ENCODE measurements at places on chromosomes 11 and 22. TPM values are rescaled to one million over a fixed set of nuclear protein-coding genes. Genes with fewer than 3 reads are reported as not detected.
A peak's percentile ranks its signal among the peaks of the same experiment; 100 is the strongest.

DNA sequence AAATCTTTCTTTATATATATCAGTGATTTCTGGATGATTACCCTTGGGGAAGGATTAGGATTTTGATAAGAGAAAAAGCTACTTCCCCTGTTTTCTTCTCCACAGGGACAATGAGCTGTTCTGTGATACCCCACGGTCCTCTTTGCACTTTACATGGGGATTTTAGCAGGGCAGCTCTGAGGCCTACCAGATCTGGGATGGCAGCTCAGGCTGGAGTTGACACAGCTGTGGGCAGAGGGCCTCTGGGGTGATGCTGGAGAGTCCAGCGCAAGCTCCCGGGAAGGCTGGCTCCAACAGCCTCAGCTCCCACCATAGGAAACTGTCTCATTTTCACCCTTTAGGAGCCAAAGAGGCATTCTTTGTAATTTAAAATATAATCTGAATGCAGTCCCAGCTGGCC is 383.8 kb upstream of the NARS2 start:
- DNase-seq, result no peak

GRCh38 chr11:117547946-117548345 is 220.3 kb downstream of the CEP164 start:
- no peak for DNase-seq

DNA sequence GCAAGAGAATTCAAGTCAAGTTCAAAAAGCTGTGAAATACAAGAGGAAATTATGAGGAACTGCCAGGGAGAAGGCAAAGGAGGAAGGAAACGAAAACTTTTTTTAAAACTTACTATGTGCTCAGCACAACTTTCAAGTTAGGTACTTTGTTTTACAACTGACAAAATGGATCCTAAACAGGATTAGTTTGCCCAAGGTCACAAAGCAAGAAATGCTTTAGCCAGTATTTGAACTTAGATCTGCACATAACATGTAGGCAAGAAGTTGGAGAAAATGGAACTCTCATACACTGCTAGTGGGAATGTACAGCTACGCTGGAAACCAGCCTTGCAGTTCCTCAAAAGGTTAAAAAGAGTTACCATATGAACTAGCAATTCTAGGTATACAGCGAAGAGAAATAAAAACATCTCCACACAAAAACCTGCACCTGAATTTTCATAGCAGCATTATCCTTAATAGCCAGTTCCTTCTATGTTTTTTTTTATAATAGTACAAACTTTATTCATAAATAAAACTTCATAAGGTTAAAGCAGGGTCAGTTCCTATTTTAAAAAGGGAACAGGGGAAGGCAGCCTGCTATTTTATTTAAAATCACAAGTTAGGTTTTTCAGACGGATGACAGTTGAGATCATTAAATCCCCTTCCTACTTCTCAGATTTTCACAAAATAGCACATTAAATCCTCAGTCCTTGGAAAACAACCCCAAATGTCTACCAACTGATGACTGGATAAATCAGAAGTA is 19.2 kb downstream of the DDX6 start:
- DNase-seq, result no peak

DNA sequence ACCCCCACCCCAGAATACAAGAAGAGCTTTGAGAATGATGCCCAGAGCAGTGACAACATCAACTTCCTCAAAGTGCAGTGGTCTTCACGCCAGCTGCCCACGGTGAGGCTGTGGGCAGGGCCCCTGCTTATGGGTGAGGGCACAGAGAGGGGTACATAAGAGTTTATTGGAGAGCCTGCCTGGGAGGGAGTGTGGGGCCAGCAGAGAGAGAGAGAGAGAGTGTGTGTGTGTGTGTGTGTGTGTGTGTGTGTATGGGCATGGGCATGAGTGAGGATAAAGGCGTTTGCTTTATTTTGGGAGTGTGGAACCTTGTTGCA is 9.5 kb downstream of the PHOX2A start:
- no peak for DNase-seq

DNA sequence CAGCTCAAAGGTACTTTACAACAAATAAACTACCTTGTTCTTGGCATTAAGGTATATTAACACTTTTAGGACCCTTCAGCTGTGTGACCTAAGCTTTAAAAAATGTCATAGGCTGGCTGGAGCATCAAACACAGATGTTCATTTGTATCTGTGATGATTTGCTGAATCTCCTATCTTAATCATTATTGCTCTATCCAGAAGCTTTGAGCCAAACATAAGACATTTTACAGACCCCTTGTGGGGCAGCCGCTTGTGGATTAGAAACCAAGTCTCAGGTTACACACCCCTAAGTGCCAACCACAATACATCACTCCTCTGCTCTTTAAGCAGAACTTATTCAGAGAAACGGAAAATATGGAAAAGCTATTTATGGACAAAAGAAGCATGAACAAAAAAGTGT is 394.2 kb upstream of the CCDC90B start:
- no peak for DNase-seq

GRCh38 chr22:48670731-48671130 is 1156.9 kb downstream of the BRD1 start:
- no peak for DNase-seq

- DNase-seq, result no peak
These were observed 632.6 kb upstream of the KIRREL3 start for GRCh38 chr11:127632976-127633680.

- DNase-seq, result peak; percentile 57
These were observed 25.6 kb upstream of the SUSD2 start for GRCh38 chr22:24155627-24156140.

DNA sequence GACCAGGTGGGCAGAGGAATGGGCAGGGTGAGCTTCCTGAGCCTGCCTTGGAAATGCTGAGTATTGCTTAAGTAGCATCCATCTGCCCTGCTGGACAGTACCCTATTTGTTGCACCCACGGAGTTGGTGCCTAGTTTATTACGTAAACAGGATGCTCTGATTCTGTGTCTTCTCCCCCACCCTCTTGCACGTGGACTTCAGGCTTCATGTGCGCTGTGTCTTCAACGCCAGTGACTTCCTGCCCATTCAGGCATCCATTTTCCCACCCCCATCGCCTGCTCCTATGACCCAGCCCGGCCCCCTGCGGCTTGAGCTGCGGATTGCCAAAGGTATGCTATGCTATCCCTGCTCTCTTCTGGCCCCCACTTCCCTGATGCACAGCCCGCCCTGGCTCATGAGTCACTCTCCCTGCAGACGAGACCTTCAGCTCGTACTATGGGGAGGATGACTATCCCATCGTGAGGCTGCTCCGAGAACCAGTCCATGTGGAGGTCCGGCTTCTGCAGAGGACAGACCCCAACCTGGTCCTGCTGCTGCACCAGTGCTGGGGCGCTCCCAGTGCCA is 5.7 kb downstream of the ZP1 start:
- no peak for DNase-seq

DNA sequence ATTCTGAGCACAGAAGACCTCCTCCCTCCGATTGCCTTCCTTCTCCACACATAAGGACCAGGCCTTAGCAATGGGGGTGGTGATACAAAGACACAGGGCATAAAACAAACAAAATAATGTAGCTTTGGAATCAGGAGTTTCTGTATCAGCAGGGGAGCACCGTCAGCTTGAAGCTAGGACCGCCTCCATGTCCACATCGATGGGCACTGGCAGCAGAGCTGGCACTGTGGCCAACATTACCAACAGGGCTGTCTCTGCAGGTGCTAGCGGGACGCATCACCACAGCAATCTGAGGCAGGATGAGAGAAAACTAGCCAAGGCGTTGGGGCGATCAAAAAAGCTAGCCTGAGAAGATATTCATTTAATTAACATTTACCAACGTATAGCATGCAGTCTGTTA is 201.4 kb downstream of the MAML2 start:
- DNase-seq, result no peak

- no peak for DNase-seq
These were observed 131.2 kb downstream of the BUD13 start for GRCh38 chr11:116641561-116642045.

DNA sequence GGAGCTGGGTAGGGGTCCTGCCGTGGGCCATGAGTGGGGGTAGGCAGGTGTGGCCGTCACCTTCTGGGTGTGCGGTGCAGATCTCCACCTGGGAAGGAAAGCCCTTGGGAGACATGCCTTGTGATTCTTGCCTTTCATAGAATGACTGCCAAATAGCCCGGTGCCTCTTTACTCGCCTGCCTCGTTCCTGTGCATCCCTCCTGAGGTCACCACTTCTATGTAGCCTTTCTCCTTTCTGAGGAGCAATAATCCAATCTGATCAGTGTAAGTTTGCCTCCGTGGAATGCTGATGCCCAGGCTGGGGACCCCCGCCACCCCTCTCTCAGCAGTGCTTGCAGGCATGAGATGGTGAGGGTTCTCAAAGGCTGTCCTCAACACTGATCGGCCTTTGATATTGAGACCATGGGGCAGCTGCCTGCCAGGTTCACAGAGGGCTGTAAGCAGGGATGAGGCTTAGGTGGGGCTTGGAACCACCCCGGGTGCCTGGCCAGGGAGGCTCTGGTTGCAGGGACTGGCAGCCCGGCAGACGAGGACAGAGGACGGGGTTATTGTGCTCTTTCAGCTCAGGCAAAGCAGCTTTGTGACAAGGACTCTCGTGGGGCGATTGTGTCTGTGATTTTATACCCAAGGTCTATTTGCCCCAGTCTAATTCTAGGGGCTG is 86.1 kb upstream of the WNT7B start:
- DNase-seq, result no peak

- no peak for DNase-seq
These were observed 898 bp downstream of the ZNF215 start for GRCh38 chr11:6927030-6927617.

GRCh38 chr11:130832566-130833425 is 83.5 kb downstream of the SNX19 start:
- DNase-seq, result no peak

- no peak for DNase-seq
These were observed 66.9 kb downstream of the ARFGAP2 start for GRCh38 chr11:47109727-47110246.

DNA sequence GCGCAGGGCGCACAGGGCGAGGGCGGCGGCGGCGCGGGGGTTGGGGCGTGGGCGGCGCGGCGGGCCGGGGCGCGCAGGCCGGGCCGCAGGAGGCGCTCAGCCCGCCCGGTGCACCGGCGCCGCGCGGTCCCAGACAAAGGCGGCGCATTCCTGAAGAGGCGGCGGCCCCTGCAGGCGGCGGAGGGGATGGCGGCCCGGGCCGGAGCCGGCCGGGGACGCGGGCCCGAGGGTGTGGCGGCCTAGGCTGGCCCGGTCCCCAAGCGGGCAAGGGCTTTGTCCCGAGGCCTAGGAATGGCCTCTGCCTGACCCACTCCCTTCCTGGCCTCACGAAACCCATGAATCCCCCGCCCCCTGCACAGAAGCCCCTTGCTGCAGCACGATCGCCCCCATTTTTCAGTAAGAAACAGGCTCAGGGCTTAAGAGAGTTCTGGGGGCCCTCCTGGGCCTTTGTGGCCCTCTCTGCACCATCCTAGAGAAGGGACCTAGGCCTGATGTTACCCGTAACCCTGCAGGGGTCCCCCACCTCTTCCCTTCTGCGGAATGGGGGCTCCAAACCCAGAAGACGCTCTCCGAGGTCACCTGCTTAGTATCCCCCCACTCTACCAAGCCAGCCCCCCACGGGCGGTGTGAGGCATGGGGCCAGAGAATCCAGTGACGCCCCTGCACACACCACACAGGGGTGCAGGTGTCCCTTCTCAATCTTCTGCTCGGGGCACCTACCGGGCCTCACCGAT is at the start of gene RTN4R:
Gene RTN4R (minus strand): TSS at position 40 of the 734 bp plus-strand sequence. CDS start 226 bp downstream, outside the sequence.
- DNase-seq, result peak; percentile 52

GRCh38 chr22:40966726-40967085 is 15.5 kb downstream of the RBX1 start:
- no peak for DNase-seq

- no peak for DNase-seq
These were observed 67.4 kb downstream of the ENDOD1 start for GRCh38 chr11:95156916-95157541.

GRCh38 chr11:67464411-67465188 is 4.5 kb downstream of the TMEM134 start:
- DNase-seq, result peak; percentile 92

DNA sequence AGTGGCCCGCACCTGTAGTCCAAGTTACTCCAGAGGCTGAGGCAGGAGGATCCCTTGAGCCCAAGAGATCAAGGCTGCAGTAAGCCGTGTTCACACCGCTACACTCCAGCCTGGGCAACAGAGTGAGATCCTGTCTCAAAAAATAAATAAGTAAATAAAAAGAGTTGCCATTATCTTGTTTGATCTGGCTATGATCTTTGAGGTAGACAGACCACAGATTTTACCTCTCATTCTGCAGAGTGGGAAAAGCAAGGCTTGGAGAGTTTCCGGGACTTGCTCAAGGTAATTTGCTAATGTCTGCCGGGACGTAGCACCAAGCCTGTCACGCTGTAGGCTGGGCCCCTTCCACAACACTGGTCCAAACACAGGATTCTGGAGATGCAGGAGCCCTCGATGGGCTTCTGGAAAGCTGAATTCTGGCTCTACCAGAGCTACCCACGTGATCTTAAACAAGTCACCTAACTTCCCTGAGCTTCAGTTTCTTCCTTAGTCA is 6.8 kb downstream of the GRAP2 start:
- peak; percentile 51 for DNase-seq

- DNase-seq, result no peak
These were observed 109.7 kb upstream of the CTSC start for GRCh38 chr11:88447281-88447680.

DNA sequence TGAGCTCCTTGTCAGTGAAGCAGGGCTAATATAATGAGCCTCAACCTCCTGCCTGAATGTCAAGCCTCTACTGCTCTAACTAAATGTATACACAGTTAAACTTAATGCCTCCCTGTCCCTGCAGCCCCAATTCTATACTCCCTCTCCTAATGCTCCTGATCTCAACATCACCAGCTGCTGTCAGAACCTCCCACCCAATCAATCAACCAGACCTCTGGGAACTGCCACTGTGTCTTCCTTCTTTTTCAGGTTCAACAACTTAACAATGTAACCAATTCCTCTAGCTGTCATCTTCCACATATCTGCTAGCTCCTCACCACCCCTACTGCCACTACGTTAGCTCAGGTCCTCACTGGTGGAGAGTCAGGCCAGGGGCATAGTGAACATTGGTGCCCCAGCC is 339.8 kb upstream of the NARS2 start:
- no peak for DNase-seq

The OR5M10 gene
- polyA plus RNA-seq, result not detected

The OTOG gene
- not detected for polyA plus RNA-seq

The PIH1D2 gene
- polyA plus RNA-seq, result not detected

The ART5 gene
- not detected for polyA plus RNA-seq

The MRGPRE gene
- not detected for polyA plus RNA-seq

The CTSC gene
- polyA plus RNA-seq, result 161 TPM

The ASCL2 gene
- polyA plus RNA-seq, result 0.57 TPM

The TSPAN18 gene
- 48.6 TPM for polyA plus RNA-seq

The TP53I11 gene
- 1.1 TPM for polyA plus RNA-seq

The SERPIND1 gene
- polyA plus RNA-seq, result 0.07 TPM

The RGL4 gene
- 58.3 TPM for polyA plus RNA-seq

The APOL5 gene
- polyA plus RNA-seq, result not detected

The BTG4 gene
- not detected for polyA plus RNA-seq
